ENCODE measurements at places on chromosomes 2 and 18.
A peak's percentile ranks its signal among the peaks of the same experiment; 100 is the strongest.

GRCh38 chr2:86764661-86765309 is 25.9 kb downstream of the CD8A start:
- DNase-seq: no peak

DNA sequence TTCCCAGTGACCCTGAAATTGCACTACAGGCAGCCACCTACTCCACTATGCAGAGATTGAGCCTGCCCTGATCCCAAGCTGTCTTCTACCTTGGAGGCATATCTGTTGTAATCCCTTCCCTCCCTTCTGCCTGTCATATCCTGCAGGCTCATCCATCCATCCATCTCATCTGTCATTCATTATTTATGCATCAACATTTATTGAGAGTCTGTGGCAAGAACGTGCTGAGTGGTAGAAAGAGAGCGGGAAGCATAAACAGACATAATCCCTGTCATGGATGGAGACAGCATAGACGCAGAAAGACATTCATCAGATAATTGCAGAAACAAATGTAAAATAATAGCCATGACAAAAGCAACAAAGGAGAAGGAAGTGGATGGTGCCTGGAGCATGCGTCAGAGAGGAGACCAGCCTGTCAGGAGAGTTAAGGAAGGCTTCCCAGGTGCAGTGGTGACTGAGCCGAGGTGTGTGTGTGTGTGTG is 110.7 kb upstream of the STPG4 start:
- no peak for DNase-seq

DNA sequence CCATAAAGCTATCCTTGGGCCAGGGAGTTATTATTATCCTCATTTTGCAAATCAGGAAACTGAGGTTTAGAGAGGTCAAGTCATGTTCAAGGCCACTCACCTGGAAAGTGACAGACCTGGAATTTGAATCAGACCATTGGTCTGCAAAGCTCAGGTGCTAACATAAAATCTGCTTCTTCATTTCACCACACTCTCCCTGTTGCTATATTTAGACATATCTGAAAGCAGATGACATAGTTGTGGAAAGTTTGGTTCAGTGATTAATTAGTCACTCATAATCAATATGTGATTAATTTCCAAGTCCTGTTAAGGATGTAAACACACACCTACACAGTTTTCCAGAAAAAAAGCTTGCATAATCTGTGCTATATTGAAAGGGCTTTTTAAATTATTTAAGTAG is 57.4 kb downstream of the LINC00305 start:
- DNase-seq: no peak

GRCh38 chr2:156399224-156399949 is 36.8 kb upstream of the GPD2 start:
- peak; percentile 8 for DNase-seq

- DNase-seq: no peak
Observed at GRCh38 chr2:51619961-51620360, 588.0 kb upstream of the NRXN1 start.

DNA sequence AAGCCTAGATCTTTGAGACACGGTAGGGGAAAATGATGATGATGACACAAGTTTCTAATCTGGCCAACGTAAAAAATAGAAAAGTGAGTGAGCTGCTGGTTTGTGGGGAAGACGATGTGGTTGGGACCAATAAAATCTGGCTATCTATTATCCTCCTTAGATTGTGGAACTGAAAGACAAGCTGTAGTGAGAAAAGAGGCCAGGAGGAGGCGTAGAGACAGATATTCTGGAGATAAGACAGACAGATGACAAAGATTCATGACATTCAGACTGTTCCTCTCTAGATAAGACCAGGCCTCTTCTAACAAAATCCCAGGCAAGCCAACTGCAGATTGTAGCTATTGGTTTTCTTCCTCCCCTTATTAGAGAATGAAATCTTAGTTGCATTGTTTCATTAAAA is 376.3 kb upstream of the UBE2E3 start:
- no peak for DNase-seq

- DNase-seq: no peak
Observed at GRCh38 chr18:54086046-54086802, 138.2 kb downstream of the MBD2 start.

- DNase-seq: no peak
Observed at GRCh38 chr2:215811003-215811402, 202.3 kb downstream of the MREG start.

DNA sequence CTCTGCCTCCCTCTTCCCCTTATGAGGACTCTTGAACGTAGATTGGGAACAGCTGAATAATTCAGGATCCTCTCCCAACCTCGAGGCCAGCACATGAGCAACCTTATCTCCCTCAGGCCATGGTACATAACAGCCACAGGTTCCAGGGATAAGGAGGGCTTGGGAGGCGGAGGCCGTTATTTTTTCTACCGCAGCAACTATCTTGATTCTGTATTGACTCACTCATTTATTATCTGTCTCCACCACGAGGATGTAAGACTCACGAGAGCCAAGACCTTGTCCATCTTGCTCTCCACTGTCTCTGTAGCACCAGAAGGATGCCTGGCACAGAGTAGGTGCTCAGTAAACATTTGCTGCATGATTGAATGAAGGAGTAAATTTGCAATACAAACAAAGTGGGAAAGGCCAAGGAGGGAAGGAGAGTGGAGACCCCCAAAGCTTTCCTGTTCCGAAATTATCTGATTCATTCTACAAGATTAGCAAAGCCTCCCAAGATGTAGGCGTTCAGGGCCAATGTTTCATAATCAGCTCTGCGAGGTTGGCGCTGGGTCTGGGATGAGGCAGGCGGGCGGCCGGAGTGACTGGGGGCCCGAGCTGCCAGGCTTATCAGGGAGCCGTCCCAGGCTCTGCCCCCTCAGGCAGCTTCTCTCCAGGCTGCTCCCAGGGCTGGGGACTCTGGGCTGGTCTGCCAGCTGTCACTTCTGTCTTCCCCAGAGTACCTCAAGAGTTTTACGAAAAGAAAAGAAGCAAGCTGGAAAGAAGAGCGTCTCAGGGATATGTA is 31.6 kb downstream of the INPP5D start:
- no peak for DNase-seq

- DNase-seq: no peak
Observed at GRCh38 chr18:22981274-22982133, 48.4 kb downstream of the RBBP8 start.

GRCh38 chr2:73601780-73602179 is 40.4 kb downstream of the NAT8 start:
- DNase-seq: no peak

DNA sequence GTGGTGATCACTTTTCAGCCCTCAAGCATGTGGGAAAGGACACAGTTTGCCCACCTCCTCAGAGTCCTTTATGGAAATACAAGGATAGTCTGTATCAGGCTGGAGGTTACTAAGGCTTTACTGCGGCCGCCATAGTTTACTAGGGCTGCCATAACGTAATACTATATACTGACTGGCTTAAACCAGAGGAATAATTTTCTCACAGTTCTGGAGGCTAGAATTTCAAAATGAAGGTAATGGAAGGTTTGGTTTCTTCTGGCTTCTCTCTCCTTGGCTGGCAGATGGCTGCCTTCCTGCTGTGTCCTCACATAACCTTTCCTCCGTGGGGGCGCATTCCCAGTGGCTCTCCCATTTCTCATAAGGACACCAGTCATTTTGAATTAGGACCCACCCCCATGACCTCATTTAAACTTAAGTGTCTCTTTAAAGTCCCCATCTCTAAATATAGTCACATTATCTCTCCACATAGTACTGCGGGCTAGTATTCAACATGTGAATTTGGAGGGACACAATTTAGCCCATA is 12.5 kb upstream of the ATIC start:
- no peak for DNase-seq

DNA sequence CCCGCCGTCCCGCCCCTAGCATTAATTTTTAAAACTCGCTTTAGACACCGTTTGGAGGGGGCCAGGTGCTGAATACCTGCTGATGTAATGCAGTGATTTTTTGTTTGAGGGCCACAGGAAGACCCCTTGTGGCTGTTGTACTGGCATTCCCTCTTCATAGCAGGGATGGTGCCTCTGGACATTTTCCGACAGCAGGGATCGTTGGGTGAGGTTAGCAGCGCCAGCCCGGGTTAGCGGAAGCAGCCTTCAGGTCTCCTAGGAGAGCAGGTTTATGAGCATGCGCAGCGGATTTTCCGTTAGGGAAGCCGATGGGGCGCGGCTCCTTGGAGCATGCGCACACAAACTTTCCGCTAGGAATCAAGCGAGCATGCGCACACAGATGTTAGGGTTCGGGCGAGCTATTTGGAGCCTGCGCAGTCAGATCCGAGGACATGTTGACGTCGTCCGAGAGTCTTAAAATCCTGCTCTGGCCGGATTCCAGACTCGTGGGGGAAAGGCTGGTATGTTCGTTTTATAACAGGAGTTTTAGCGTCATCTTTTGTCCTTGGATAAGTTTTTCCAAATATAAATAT is 17.2 kb upstream of the C2orf74 start:
- peak; percentile 98 for DNase-seq

GRCh38 chr2:123738643-123739042 is 286.4 kb upstream of the CNTNAP5 start:
- DNase-seq: no peak

GRCh38 chr2:61426267-61426897 is 44.5 kb downstream of the USP34 start:
- peak; percentile 51 for DNase-seq

DNA sequence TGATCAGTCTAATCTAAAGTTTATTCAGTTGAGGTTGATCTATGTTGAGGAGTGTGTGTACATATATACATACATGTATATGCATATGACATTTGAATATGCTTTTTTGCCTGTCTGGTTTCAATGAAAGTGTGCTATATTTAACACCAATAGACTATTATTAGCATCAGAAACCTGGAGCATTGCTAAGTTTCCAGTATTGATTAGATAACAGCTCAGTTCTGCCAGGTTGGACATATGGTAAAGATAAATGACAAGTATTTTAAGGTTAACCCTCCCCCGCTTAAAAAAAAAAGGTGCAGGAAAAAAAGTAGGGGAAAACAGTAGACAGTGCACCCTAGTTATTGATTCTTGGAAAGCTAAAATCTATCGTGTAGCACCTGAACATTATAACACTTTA is 19.4 kb downstream of the CREB1 start:
- no peak for DNase-seq

- DNase-seq: no peak
Observed at GRCh38 chr2:21070341-21071257, 26.7 kb upstream of the APOB start.

GRCh38 chr2:72673279-72673678 is 152.6 kb downstream of the EXOC6B start:
- no peak for DNase-seq

DNA sequence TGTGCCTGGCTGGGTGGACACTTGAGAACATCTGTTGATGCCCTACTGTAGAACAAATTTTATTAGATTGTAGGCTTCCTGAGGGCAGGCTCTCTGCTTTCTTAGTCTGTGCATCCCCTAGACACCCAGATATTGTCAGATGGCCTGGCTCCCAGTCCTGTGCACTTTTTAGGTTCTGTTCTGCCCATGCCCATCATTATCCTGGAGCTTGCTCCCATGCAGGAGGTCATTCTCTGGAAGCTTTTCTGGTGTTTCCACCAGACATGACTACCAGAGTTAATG is 213.3 kb downstream of the MYCN start:
- no peak for DNase-seq

DNA sequence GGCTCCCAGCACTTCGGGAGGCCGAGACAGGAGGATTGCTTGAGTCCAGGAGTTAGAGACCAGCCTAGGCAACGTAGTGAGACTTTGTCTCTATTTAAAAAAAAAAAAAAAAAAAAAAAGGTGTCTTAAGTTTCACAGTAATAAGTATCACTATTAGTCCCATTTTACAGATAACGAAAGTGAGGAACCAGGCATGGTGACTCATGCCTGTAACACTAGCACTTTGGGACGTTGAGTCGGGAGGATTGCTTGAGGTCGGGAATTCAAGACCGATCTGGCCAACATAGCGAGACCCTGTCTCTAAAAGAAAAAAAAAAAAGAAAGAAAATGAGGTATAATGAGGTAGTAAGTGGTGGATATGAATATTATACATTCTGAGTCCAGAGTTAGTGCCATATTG is 2.5 kb downstream of the KCNJ13 start:
- no peak for DNase-seq

DNA sequence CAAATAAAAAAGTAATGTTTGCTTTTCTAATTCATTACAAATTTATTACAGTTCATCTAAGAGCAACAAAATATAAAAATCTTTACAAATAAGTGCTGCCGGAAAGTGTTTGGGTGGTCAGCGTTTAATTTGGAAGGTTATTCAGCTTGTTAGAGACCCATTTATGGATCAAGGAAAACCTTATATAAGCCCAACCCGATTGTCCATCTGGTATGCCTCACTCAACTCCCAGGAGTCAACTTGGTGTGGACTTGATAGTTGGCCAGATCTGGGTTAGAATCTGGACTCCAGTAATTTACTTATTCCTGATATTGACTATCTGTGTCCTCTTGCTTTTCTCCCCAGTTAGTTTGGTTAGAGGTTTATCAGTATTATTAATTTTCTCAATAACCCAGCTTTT is 106.2 kb downstream of the KCTD1 start:
- no peak for DNase-seq

- DNase-seq: peak; percentile 33
Observed at GRCh38 chr2:207792244-207792785, 22.6 kb upstream of the FZD5 start.

- DNase-seq: peak; percentile 21
Observed at GRCh38 chr2:106085181-106085940, 108.7 kb downstream of the UXS1 start.

GRCh38 chr2:133765658-133766057 is 197.4 kb upstream of the NCKAP5 start:
- peak; percentile 35 for DNase-seq

- DNase-seq: peak; percentile 82
Observed at GRCh38 chr2:121284463-121285449, at the start of gene TFCP2L1. Gene TFCP2L1 (minus strand): TSS chr2:121285202. CDS start chr2:121285109, 93 bp downstream.

GRCh38 chr2:133193544-133194361 is 374.5 kb downstream of the NCKAP5 start:
- DNase-seq: no peak

- no peak for DNase-seq
Observed at GRCh38 chr2:32427672-32428610, 71.1 kb downstream of the BIRC6 start.

DNA sequence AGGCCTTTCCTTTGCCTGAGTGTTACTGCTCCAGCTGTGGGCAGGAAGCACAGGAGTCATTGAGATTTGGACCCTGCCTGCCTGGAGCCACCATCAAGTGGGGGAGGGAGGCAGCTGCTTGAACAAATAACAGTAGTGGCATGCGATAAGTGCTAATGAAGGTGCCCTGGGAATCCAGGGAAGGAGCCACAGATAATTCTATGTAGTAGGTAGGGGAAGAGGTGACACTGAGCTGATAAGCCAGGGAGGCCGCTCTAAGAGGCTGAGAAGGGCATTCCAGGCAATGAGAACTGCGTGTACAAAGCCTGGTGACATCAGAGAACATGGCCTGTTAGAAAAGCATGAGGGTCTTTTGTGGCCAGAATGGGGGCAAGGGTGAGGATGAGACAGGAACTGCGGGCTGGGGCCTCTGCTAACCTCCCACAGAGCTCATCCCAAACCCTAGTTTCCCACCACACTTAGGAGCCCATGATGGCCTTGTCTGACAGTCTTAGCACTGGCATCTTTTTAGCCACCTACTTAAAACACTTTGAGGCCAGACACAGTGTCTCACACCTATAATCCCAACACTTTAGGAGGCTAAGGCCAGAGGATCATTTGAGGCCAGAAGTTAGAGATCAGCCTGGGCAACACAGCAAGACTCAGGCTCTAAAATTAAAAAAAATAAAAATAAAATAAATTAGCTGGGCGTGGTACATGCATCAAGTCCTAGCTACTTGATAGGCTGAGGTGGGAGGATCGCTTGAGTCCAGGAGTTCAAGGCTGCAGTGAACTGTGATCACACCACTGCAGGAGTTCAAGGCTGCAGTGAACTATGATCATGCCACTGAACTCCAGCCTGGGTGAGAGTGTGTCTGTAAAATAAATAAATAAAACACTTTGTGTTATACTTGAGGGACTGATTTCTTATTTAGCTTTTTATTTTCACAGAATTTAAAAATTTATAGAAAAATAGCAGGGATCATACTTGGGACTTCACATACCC is 58.9 kb downstream of the TET3 start:
- DNase-seq: no peak

Measured in thyroid gland (tissue), 4 donors.